ENCODE measurements at places on chromosomes 7 and 10.

- no peak for DNase-seq
These were observed 134.0 kb downstream of the KCND2 start for GRCh38 chr7:120407010-120407409.

DNA sequence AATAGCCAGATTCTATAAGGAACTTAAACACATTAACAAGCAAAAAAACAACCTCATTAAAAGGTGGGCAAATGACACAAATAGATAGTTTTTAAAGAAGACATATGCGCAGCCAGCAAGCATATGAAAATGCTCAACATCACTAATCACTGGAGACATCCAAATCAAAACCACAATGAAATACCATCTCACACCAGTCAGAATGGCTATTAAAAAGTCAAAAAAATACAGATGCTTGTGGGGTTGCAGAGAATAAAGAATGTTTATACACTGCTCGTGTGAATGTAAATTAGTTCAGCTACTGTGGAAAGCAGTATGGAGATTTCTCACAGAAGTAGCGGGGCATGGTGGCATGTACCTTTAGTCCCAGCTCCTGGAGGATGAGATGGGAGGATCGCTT lies 164.0 kb downstream of the CHRM2 start:
- no peak for DNase-seq

- no peak for DNase-seq
These were observed 702.4 kb upstream of the FZD8 start for GRCh38 chr10:36344240-36345174.

DNA sequence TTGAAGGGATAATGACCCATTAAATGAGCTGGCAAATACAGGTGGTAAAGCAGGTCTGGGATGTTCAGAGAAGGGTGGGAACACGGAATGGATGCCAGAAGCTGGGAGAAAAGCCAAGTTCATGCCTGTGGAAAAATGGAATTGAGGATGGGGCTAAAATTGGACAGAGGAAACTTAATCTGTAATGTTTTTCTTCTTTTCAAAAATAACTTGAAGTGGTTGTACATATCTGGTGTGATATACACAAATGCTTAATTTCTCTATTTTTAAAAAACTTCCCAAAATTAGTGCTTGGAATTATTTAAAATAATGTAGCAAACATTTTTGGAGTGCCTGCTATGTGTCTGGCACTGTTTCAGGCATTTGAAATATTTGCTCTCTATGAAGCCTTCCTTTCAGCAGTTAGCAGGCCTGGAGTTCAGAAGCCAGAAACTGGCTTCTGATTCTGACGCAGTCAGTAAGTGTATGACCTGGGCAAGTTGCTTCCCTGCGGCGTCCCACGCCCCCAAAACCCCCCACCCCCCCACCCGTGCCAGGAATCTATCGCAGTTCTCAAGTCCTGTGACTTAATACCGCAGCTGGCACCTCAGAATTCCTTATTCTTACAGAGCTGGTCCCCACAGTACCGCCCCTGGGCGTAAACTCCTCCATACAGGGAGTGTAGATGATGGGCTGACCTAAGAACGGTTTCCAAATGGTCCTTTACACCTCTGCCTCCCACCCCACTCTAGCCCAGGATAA lies 828 bp upstream of the MALSU1 start:
- no peak for DNase-seq

GRCh38 chr10:113300617-113301016 lies 252.2 kb upstream of the HABP2 start:
- DNase-seq, result no peak

DNA sequence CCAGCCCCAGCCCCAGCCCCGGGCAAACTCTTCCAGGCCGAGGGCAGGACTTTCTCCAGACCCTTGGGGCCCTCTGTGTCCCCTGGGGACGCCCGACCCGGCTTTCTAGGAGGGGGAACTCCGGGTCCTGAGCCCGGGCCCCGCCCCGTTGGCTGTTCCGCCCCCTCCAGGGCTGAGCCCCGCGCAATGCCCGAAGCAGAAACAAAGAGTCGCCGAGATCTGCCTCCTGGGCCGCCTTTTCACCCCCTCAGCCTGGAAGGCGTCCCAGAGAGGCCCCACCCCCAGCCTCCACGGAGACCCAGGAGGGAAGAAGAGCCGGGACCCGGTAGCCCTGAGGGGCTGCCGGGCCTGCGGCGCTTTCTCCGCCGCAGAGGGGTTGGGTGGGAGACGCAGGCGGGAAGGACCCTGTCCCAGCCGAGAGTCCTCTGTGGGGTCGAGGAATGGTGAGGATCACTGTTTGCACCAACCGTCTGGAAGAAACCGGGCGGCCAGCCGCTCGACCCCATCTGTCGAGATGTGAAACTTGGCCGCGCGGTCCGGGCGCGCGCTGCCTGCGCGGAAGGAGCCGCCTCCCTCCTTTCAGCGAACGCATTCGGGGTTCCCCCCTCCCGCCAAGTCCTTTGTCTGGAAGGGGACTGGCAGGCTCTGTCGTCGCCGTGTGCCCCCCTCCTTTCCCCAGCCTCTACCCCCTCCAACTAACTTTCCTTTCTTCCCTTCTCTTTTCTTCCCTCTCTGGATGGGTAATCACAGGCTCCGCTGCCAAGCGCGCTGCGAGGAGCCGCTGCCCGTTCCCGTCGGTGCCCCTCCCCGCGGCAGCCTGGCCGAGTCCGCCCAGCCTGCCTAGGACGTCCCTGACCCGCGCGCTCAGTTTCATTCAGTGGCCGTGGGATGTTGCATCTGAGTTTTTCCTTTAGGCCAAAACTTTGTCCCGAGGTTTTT lies 10.2 kb downstream of the EN2 start:
- no peak for DNase-seq

DNA sequence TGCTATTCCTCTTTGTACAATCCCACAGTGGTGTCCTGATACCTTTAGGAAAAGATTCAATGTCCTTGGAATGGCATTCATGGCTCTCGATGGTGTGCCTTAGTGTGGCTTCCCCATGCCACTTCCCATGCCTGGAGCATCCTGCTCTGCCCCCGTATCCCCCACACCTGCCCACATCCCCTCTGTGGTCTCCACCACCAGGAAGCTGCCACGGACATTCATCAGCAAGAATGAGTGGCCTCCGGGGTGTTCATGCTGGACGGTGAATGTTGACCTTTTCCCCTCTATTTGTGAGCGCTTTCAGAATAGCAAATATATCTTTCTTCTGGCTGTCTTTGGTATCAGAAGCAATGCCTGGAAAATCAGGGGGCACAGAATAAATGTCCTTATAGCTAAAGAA lies 262.0 kb upstream of the NRP1 start:
- no peak for DNase-seq
